WERI-Rb-1 (cell line): ENCODE measurements at places on chromosomes 12 and 14.
A peak's percentile ranks its signal among the peaks of the same experiment; 100 is the strongest.

DNA sequence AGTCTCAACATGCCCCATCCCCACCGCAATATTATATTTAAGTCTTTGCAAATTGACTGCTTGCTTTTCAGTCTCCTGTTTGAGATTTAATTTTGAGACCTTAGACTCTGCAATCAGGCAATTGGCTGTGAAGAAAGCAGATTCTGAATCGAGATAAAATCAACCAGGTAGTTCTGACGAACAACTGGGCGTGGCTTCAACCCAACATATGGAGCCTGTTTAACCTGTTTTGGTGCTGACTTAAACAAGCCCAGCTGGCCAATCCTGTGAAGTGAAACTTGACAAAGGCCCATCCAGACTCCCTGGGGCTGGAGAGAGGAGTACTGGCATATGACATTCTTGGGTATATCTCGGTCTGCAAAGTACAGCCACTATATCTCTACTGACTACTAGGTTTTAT, 9.8 kb upstream of the CIPC start:
- no peak for DNase-seq

- DNase-seq: no peak
Measured at GRCh38 chr12:125249932-125250331, 184.7 kb downstream of the AACS start.

DNA sequence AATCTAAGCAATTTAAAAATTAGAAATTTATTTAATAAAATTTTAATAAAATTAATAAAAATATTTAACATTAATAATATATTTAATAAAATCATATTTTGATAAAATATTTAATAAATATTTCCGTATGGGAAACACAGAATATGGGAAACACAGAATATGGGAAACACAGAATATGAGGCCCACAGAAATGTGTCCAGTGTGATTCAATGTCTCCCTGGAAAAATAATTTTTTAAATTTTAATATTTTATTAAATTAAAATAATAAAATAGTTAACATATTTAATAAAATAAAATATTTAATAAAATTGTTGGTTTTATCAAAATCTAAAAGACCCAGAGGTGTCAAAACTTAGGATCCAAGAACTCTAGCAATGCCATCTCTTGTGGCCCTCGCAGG, 186.4 kb downstream of the TMEM132D start:
- DNase-seq: no peak

- DNase-seq: no peak
Measured at GRCh38 chr12:51820526-51821439, 27.7 kb downstream of the FIGNL2 start.

- no peak for DNase-seq
Measured at GRCh38 chr12:3647504-3647903, 105.4 kb downstream of the CRACR2A start.

DNA sequence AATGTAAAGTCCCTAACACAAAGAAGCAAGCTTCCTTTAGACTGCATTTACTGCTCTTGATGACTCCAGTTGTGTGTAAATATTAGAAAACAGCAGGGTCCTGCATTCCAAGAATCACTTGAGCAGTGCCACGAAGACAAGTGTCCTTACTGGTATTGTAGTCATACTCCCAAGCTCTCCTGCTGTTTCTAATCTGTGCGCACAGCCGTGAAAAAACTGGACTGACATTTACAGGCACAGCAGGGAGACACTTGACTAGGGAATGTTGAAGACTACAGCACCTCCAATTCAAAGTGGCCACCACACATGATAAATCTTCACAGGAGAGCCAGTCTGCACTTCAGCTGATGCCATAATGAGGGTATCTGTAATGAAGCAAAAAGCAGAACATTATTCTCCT, 91.4 kb downstream of the VRK1 start:
- DNase-seq: peak; percentile 41

GRCh38 chr12:40834321-40834720, 142.1 kb downstream of the CNTN1 start:
- DNase-seq: no peak

DNA sequence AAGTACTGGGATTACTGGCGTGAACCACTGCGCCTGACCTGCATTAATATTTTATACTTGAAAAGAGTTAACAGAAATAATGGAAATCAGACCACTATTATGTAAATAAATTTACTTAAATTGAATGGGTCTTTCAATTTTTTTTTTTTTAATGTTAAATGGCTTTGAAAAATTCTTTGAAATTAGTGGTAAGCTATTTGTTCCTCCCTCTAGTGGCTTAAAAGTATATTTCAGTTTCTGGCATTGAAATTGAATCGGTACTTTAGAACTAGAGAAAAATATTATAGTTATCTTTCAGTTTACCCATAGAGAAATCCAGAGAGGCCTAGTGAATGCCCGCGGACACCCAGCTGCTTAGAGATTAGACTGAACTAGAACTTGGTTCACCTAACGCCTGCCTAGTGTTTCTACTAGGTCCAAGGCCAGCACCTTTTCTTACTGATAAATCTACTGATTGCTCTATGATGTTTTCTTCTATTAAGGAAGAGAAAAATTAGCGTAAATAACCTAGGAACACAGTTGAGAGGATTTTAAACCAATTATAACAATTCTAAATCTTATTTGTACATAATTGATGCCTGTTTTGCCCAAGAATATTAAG, 106.5 kb downstream of the EML1 start:
- no peak for DNase-seq

GRCh38 chr12:1305063-1305434, 289.3 kb downstream of the FBXL14 start:
- DNase-seq: no peak

DNA sequence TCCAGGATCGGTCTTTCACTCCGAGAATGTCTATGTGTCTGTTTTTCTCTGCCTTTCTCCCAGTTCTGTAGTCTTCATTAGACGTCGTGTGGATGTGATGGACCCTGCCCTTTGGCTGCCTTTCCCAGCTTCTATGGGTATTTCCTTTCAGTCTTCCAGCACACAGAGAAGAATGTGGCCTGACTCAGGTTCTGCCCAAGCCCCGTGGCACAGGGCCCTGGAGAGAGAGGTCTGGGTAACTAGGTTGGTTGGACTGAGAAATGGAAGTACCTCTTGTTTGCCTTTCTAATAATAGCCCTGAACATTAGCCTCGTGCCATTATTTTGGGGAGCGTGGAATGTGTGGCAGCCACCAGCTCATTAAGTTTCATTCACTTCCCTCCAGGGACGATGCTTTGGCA, 3.8 kb downstream of the FOXJ2 start:
- no peak for DNase-seq

- peak; percentile 3 for DNase-seq
Measured at GRCh38 chr14:105890474-105891220, 364.3 kb downstream of the TMEM121 start.

- no peak for DNase-seq
Measured at GRCh38 chr12:127241072-127241817, 1025.7 kb upstream of the TMEM132C start.

- DNase-seq: peak; percentile 77
Measured at GRCh38 chr14:68762953-68763764, 29.7 kb downstream of the ZFP36L1 start.

DNA sequence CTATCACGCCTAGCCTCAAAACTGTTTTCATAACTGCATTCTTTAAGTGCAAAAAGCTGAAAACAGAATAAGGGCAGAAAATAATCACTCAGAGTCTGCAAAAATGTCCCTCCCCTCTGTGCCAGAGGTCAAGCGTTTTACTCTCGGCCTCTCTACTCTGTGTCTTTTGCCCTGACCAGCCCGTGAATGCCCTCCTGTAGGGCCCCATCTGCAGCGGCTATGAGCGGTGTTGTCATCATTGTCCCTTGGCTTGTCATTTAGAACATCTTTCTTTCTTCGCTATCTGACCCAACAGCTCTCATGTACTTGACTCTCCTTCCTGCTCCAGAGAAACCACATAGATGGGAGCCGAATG, 21.7 kb downstream of the ELK3 start:
- DNase-seq: no peak
